ENCODE measurements at places on chromosomes 16 and 17.

- DNase-seq, result no peak
Measured at GRCh38 chr16:67447508-67448076, 16.7 kb downstream of the HSD11B2 start.

DNA sequence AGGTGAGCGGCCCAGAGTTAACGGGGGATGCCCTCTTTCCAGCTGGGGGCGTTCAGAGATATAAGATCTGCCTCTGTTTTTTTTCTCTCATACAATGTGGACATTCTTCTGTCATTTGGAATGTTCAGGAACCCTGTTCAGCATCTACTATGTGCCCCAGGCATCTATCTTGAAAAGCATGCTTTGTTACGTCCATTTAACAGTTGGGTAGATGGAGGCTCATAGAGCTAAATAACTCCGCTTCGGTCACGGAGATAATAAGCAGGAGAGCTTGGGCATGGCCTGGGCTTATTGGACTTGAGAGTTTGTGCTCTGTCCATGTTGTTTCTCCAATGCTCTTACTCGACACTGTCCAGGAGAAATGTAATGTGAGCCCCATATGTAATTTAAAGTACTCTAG lies 6.1 kb downstream of the DHODH start:
- DNase-seq, result no peak

GRCh38 chr17:21417921-21418320 lies 41.8 kb downstream of the KCNJ12 start:
- no peak for DNase-seq

GRCh38 chr16:8402981-8403843 lies 187.1 kb downstream of the TMEM114 start:
- no peak for DNase-seq

DNA sequence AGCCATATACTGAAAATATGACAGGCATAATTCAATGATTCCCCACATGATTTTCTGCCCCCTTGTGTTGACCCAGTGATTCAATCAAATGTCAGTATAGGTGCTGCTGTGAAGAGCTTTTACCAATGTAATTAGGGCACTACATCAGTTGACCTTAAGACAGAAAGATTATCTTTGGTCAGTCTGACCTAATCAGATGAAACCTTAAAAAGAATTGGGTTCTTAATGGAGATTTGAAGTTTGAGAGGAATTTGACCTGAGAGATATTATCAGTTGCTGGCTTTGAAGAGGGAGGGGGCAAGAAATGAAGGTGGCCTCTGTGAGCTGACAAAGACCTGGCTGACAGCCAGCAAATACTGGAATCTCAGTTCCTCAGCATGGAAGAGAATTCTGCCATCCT lies 358.7 kb upstream of the CA10 start:
- no peak for DNase-seq

DNA sequence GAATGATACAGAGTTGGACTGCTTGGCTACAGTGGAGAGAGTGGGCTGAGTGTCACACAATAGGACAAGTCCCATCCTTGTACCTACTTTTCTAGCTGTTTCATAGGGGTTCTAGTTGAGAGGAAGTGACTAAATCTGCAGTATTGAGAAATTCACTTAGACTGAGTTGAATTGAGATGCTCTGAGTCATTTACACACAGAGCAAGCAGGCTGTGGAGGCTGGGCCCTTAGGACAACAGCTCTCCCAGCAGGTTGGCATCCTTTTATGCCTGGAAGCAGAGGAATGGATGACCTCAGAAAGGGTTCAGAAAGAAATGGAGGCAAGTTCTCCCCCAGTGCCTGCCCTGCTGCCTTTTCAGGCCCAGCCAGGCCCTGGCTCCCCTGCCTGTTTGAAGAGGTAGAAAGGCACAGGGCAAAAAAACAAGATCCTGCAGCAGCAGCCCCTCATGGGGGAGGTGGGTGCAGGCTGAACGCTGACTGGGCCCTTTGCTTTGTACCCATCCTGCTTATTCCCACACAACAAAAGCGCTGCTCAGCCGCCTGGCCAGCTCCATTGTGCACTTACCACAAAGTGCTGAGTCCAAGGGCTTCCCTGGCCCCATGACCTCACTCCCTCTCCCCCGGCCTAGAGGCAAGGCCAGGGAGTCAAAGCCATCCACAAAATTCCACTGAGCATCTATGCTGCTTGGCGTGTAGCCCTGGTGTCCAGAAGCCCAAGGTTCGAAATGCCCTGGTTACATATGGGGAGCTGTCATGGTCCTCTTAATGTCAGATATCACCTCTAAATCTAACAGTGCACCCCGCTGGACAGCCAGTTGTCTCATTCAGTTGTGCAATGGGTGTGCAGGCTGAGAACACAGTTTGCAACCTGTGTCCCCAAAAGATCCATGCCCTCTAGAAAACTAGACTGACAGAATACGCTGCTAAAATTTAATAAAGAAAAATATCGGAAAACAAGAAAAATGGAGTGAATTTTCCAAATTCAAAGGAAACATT lies 5.4 kb upstream of the CRYBA1 start:
- no peak for DNase-seq

DNA sequence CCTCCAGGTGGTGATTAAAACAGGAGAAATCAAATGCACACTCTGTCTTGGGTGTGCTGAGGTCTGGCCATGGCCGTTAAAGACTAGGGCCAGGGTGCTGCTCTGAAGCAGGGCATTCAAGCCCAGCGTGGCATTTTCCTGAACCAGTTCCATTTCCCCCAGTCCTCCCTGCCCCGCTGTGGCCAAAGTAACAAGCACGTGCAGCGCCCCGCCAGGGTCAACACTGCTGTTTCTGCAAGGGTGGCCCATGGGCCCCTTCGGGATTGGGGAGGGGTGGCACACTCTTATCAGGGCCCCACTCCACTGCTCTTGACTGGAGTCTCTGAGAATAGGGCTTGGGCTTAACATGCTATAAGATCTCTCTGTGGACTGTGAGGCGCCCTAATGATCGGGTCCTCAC lies 72.9 kb downstream of the IL21R start:
- no peak for DNase-seq

DNA sequence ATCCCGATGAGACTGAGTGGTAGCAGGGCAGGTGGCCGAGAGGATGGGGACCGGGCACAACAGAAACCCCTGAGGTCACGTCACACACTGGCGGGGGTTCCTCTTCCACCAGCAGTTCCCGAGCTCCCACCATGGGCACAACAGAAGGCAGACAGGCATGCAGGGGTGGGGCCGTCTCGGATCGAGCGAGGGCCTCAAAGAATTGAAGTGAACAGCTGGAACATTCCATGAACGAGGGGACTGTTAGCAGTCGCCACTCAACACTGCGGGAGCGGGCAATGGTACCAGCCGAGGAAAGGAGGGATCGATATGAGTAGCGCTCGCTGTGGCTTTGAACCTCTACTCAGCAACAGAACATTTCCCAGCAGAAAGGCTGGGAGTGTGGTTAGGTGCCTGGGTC lies 5.3 kb downstream of the CEP131 start:
- DNase-seq, result no peak

- DNase-seq, result no peak
Measured at GRCh38 chr17:66762276-66762675, 72.6 kb upstream of the CACNG5 start.

- no peak for DNase-seq
Measured at GRCh38 chr17:80780381-80781198, 211.1 kb upstream of the CHMP6 start.

GRCh38 chr16:85082173-85083050 lies 29.9 kb downstream of the CIBAR2 start:
- no peak for DNase-seq
